ENCODE measurements at places on chromosomes 5 and 9.
A peak's percentile ranks its signal among the peaks of the same experiment; 100 is the strongest.

GRCh38 chr9:16726718-16727451 lies 143.6 kb downstream of the BNC2 start:
- peak; percentile 93 for DNase-seq

DNA sequence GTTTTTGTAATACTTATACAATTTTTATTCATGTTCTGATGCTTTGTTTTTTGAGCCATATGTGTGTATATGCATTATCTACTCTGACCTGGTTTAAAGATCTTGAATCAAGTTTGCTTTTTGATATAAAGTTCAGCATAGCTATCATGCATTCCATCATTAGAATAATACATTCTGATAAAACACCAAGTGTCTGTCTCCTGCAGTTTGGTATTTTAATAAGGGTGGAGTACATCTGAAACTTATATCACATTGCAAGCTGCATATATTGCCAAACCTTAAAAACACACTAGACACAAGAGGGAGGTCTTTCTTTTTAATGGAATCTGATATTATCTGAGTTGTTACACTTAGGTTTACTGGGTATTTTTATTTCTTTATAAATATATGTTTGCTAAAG lies 102.8 kb upstream of the ADAMTSL1 start:
- no peak for DNase-seq

- DNase-seq: no peak
These were observed 12.7 kb downstream of the FSTL4 start for GRCh38 chr5:133599600-133599999.

- no peak for DNase-seq
These were observed 274.6 kb downstream of the TMEM38B start for GRCh38 chr9:105968811-105969466.

DNA sequence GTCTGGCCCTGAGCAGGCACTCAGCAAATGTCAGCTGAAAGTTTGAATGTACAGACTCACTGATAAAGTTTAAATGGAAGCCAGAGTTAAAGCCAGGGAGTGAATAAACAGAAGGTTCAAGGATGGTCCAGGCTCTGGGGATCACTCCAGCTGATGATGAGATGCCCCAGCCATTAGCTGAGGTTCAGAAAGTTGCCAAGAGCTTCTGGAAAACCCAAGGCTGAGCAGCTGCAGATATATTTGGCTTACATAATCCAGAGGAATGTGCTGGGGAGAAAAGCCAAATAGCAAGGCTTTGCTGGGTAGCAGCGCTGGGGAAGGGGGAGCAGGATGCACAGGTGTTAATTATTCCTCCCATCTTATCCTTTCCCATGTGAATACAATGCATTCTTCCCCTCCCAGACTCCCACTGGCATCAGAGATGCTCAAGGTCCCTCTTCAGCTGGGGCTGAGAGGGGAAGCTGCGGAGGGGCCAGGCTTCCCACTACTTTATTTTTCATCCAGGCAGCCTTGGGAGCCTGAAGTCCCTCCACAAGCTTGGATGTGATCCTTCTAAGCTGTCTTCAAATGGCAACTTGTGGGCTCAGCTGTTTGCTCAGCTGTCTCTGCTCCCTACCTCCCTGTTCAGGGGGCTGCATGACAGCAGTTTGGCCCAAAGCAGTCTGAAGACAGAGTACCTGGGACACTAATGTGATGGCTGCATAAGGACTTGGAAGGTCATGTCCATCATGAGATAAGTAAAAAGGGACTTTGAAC lies 341.2 kb downstream of the TRIM32 start:
- peak; percentile 5 for DNase-seq

DNA sequence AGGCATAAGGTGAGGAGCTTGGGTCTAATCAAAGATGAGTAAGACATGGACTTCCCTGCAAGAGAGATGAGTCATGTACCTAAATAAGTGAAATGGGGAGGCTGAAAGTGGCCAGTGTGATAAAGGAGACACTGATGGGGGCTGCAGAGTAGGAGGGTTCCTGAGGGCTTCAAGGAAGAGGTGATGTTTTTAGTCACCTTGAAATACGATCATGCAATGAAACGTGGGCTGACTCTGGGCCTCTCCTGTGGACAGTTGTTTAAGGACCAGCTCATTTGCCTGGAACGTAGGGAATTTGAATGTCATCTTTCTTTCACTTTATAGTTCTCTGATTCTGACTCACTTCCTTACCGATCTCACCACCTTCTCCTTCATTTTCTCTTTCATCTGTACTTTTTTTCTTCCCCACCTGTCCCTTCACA lies 49.6 kb upstream of the CPLX2 start:
- peak; percentile 24 for DNase-seq
